Heart right ventricle (tissue), 16 donors: ENCODE measurements at places on chromosomes 11 and 22. TPM values are rescaled to one million over a fixed set of nuclear protein-coding genes. Genes with fewer than 3 reads are reported as not detected.

DNA sequence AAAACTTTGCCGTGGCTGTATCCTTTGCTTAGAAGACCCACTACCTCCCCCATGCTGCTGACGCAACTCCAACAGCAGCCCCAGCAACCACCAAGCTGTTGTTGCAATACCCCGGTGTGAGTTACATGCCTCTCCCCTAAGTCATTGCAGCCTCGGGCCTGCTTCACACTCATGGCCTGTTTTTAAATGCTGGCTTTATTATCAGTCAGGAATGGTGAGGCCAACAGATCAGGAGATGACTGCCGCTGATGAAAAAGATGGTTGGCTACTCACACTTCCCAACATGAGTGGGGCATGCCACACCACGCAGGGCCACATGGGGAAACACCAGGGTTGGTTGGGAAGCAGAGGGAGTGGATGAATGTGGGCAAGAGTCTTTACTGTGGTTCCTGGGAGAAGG, 171.5 kb upstream of the SYT13 start:
- no peak for DNase-seq

Gene NELL1
- polyA plus RNA-seq, result not detected

DNA sequence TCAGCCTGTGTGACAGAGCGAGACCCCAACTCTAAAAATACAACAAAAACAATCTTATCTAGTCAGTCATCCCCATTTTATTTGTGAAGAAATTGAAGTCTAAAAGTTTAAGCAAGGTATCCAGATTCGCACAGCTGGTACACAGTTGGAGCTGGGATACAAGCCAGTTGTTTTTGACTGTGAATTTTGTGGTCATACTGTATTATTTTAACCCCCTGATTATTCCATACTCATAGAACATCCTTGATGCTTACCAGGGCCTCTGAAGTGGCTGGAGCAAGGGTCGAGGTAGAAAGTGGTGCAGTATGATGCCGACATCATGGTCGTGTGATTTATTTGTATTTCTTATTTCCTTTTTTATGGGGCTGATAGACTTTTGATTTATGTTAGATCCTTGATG, 50.0 kb downstream of the BID start:
- DNase-seq, result no peak

DNA sequence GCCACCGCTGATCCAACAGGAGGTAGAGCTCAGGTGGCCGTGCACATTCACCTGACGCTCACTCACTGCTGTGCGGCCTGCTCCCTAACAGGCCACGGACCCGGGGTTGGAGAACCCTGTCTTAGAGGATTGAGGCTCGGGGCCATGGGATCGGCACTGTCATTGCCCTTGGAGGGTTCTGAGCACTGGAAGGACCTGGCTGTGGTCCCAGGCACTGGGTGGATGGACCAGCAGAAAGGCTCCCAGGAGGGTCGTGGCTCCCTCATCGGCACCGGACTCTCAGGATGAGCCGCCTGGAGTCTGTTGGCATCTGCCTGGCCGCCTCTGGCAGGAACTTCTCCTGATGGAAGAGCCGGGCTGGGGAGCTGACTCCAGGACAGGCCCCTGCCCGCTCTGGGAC, 6.5 kb downstream of the KCNQ1 start:
- DNase-seq, result no peak

GRCh38 chr22:49087198-49087597, 740.5 kb downstream of the BRD1 start:
- DNase-seq, result no peak

GRCh38 chr11:129041611-129042018, 98.9 kb upstream of the TP53AIP1 start:
- no peak for DNase-seq

DNA sequence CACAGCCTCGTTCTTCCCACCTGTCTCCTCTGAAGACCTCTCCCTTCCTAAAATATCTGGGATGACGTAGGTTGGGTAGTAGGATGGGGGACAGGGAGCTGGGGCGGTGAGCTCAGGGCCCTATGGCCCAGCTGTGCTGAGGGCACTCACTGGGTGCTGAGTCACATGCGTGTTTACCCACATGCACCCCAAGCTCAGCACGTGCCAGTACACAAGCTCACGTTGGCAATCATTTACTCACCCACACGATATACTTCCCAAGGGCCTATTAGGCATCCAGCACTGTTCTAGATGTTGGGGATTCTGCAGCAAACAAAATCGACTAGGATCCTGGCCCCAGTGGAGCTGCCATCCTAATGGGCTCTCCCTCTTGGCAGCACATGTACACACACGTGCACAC, 28.7 kb downstream of the ARAP1 start:
- DNase-seq, result no peak

GRCh38 chr22:47623066-47623762, 860.8 kb downstream of the TBC1D22A start:
- DNase-seq, result no peak

DNA sequence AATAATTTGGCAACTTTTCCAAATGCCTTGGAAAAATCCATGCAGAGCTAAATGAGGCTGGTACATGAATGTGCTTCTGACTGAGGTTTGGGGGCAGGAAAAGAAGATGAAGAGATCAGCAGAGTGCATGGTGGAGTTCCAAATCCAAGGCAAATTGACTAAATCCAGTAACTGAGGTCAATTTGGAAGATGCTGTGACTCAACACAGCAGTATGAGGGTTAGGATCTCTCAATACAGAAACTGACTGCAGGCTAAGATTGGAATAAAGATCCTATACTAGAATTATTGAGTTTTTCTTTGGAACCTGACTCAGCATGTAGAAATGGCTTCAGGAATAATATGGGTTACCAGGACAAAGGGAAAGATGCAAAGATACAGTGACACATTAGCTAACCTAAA, 99.3 kb upstream of the FAT3 start:
- DNase-seq, result no peak

- DNase-seq, result no peak
These were observed 6.1 kb downstream of the FADS1 start for GRCh38 chr11:61810671-61811175.

Gene GPHA2
- polyA plus RNA-seq, result not detected

DNA sequence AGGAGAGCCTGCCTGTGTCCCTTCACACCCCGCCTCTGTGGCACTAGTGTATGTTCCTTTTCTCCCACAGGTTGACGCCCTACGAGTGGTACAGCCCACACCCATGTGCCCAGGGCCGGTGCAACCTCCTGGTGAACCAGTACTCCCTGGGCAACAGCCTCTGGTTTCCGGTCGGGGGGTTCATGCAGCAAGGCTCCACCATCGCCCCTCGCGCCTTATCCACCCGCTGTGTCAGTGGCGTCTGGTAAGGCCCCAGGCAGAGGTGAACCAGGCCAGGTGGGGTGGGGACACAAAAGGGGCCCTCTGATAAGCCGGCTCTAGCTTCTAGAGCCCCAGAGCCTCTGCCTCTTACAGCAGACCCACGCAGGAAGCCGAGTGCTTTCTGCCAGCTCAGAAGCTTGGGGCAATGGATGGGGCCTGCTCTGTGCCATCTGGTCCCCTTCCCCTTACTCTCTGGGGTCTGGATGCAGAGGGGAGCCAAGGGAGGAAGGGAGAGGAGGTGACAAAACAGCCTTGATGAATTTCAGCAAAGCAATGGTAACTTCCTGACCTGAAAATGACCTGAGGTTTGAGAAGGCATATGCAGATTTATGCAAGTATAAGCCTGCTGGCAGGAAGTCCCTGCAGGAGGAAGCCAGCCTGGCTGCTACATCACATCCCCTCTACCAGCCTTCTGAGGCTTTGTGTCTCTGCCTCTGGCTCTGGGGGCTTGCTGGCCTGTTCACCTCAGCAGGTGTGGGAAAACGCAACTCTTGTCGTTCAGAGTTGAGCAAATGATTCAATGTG, 67.0 kb upstream of the TBCEL start:
- no peak for DNase-seq

Gene HTR3A
- not detected for polyA plus RNA-seq

DNA sequence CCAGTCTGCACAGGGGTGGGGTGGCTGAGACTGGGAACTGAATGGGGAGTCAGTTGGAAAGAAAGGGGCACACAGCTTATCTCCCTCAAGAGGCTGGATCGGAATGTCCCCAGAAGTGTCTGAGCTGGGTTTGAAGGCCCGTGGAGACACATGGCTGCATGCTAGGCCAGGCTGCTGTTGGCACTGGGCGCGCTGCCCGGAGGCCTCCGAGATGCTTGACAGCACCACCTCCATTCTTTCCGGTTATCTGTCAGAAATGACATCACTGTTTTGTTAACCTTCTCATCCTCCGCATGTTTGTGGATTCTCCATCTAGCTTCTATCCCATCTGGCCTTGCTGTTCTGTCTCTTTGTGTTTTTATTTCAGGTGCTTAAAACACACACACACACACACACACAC, 85.5 kb downstream of the APIP start:
- DNase-seq, result peak; percentile 45

GRCh38 chr11:116614306-116615210, 158.2 kb downstream of the BUD13 start:
- DNase-seq, result no peak

DNA sequence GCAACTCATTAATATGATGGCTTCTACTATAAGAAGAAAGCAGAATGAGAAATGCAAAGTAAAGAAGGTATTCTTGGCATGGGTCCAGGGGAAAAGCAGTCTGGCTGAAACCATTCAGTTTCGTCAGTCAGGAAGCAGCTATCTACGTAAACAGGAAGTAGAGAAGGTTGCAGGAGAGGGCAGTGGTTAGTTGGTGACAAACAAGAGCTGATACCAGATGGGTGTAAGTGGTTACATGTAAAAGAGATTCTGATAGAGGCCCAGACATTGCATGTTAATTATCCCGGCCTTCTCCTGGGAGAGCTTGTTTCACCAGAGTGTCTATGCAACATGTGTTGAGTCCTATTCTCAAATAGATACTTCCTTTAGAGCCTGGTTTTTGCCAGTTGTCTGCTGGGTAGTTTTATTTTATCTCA, 58.4 kb upstream of the PSMA1 start:
- no peak for DNase-seq

GRCh38 chr11:64078284-64078683, 42.6 kb downstream of the FLRT1 start:
- DNase-seq, result no peak

Gene OR52A5
- polyA plus RNA-seq, result not detected

GRCh38 chr11:132539590-132540368, 992.5 kb downstream of the OPCML start:
- DNase-seq, result no peak
